GOT3 (cell line): ENCODE measurements at places on chromosomes 7 and 10.

- DNase-seq: no peak
These were observed 4.7 kb downstream of the ATP5MF start for GRCh38 chr7:99461221-99461620.

DNA sequence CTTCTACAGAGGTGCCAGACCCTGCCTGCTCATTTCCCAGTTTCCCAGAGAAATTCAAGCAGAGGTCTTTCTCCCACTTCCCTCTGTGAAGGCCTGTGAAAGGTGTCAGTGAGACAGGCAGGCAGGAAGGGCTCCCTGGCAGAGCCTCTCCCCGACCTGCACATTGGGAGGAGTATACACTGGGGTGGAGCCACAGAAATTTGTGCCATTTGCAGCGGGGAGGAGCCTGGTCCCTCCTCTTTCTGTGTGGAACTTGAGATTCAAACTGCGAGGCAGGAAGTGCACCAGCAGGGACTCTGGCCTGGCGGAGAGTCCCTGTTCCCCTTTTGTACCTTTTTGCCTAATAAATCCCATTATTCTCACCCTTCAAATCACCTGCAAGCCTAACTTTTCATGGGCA, 54.6 kb upstream of the OPN4 start:
- no peak for DNase-seq

GRCh38 chr10:129854796-129855705, 109.0 kb downstream of the EBF3 start:
- DNase-seq: no peak

DNA sequence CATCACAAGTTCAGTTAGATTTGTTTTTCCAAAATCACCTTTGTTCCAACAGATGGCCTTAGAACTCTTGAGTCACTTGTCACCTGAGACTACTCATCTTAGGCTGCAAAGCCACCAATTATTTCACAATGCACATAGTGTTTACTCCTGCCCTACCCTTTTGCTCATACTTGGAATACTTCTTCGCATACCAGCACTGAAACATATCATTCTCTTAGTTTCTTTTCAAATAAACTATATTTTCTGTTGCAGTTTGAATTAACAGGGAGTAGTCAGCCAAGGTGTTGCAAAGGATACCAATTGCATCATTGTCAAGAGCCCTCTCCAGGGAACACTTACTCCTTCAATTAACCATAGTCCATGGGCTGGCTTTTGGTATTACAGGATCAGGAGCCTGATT, 71.0 kb downstream of the CASD1 start:
- DNase-seq: no peak

- DNase-seq: no peak
These were observed 50.8 kb downstream of the RBM20 start for GRCh38 chr10:110694820-110695538.

- DNase-seq: no peak
These were observed 57.9 kb upstream of the INSYN2A start for GRCh38 chr10:127254276-127254675.

DNA sequence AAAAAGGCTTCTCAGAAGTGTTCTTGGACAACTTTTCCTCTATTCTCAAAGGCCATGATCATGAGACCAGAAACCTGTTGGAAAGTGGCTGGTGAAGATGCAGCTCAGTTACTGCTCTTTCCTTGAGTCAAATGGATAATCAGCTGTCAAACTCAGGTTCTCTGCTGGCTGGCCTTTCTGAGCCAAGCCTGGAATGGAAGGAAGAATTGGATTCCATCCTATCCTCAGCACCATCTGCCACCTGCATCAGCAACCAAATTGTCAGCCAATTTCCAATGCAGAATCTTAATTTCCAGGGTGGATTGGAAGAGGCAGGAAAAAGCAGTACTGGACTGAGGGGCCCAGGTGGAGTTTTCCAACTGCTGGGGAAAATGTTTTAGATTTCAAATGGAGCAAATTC, 631.7 kb downstream of the KCNMA1 start:
- DNase-seq: no peak

- no peak for DNase-seq
These were observed 77.8 kb upstream of the NRP1 start for GRCh38 chr10:33412241-33412640.

DNA sequence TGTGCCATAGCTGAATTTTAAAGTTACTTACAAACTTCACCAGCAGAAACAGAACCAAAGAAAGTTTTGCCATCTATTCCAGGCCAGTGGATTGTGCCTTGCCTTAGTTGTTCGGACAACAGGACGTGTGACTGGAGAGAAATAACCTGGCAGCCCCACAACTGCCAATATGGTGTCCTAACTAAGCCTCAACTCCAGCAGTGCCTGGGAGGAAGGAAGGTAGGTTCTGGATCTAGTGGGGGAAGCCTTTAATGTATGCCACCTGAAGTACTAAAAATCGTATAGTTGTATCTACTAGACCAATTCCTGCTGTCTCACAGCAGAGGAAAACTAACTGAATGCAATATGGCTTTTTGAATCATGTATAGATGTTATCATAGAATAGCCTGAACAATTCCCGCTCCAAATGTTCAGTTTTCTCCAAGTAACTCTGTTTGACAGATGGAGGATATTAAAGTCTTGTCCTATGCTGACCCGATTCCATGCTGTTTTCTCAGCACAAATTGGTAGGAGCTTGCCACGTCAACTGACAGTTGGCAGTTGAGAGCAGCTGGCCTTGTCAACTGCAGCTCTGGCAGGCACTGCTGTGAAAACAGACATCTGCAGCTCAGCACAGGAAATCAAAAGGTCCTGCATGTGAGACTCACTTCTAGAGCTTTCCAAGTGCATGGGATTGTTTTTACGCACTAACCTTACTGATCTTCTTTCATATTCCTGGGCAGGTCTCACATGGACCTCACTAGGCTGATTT, 84.5 kb upstream of the WNT16 start:
- no peak for DNase-seq

DNA sequence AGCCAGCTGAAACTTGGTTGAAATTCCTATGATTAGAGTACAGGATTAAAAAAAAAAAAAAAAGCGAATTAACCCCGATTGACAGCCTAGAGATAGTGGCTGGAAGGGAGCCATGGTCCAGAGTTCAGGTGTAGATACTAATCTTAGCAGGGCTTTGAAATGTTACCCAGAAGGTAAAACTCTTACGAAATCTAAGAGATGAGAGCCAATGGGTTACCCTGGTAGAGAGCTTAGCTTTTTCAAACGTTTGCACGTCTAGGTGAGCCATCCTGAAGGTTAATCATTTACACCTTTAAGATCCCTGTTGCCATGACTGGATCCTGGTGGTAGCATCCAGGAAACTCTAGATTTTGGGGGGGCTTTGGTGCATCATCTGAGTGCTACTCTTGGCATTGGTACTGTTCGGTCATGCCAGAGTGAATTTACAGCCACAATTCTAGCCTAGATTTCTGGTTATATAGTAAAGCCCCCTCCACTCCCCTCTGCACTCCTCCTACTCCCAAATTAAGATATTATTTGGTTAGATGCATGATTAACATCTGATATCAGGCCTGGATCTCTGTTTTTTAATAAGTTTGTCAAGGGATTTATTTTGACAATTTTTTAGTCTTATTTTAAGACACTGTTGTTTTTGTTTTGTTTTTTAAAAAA, 1.2 kb downstream of the AGFG2 start:
- no peak for DNase-seq

- DNase-seq: no peak
These were observed 27.9 kb downstream of the PAPOLB start for GRCh38 chr7:4833691-4834600.

GRCh38 chr7:27073076-27073475, 22.7 kb downstream of the HOXA1 start:
- no peak for DNase-seq

- no peak for DNase-seq
These were observed 10.7 kb downstream of the FGL2 start for GRCh38 chr7:77188731-77189437.

DNA sequence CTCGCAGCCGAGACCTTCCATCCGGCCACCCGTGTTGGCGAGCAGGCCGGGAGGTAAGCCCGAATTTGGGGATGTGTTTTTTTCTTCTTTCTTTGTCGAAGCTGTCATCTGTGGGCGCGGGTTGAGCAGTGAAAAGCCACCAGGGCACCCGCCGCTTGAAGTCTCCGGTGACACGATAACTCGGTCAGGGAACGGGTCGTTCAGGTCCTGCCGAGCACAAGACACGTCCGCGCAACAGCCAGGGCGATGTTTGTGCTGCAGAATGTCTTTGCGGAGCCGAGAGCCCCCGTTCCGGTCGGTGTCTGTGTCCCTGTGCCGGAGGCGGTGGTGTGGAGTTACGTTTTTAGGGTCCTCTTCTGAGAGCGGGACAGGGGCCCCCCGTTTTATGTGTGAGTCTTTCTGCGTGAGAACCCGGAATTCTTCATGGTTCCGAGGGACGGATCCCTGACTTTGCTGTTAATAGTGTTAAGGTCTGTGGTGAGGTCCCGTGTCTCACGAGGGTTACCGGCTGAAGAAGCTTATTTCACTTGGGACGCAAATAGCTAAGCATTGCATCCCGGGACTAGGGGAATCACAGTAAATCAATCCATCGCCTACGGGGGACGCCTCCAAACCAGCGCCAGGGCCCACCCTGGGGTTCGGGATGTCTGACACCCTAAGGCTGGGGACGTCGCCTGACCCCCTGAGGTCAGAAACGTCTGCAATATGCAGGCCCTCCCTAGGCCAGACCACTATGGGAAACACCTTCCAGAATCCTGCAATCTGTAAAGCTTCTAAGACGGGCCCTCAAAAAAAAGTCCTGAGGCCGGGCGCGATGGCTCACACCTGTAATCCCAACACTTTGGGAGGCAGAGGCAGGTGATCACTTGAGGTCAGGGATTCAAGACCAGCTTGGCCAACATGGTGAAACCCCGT, 99.5 kb downstream of the ELFN1 start:
- no peak for DNase-seq

- DNase-seq: no peak
These were observed 140.1 kb downstream of the ITGA8 start for GRCh38 chr10:15579605-15580004.

DNA sequence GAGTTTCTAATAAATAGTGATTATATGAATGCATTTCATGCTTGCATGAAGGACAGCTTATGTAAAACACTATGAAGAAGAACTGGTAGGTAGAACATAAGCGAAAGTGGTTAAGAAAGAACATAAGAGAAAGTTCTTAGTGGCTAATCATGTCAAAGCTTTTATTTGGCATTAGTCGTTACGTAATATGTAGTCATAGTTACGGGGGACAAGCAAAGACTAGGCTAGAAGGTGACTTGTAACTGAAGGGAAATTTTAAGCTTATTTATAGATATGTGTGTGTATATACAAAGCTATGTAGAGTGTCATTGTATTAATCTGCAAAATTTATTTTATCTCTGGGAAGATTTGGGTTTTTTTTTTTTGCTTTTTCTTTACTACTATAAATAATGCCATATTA, 36.9 kb downstream of the CAPZA2 start:
- no peak for DNase-seq
